Peyer's patch (tissue), 4 donors: ENCODE measurements at places on chromosomes 2 and 18. TPM values are rescaled to one million over a fixed set of nuclear protein-coding genes. Genes with fewer than 3 reads are reported as not detected.

Gene BMP10
- total RNA-seq: not detected

Gene RETSAT
- 457 TPM for total RNA-seq

Gene PROKR1
- total RNA-seq: not detected

Gene ZRANB3
- total RNA-seq: 3.2 TPM

Gene WIPF1
- 20.6 TPM for total RNA-seq
